Trophoblast cell (in vitro differentiated cells and primary cell): ENCODE measurements at places on chromosomes 16 and 17.

- DNase-seq: no peak
- peaks cover 4% of the 10 kb centered on the region for H3K27me3 ChIP-seq
- no peak overlapping the region for H3K27ac ChIP-seq
- no peak overlapping the region for H3K4me3 ChIP-seq
Observed at GRCh38 chr17:73835605-73836004, 191.4 kb upstream of the SDK2 start.

GRCh38 chr17:6240001-6240400, 169.8 kb downstream of the WSCD1 start:
- no peak for DNase-seq
- no peak overlapping the region for H3K27ac ChIP-seq
- H3K4me1 ChIP-seq: peaks cover 2% of the 10 kb centered on the region
- no peak overlapping the region for H3K4me3 ChIP-seq
- no peaks in the 10 kb centered on the region for H3K27me3 ChIP-seq

DNA sequence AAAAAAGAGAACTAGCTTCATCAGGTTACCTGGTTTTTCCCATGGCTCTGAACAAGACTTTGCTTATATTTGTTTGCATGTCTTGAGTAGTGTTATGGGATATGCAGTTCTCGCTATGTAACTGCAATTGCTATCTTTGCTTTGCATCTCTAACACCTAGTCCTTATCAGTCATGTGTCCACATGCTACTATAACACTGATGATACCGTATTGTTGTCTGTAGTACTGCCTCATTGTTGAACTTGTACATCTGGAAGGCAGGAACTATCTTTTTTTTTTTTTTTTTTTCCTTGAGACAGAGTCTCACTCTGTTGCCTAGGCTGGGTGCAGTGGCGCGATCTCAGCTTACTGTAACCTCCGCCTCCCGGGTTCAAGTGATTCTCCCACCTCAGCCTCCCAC, 2.5 kb downstream of the PSME3 start:
- H3K4me1 ChIP-seq: no peaks in the 10 kb centered on the region
- no peak overlapping the region for H3K4me3 ChIP-seq
- H3K36me3 ChIP-seq: peaks cover 24% of the 10 kb centered on the region
- no peaks in the 10 kb centered on the region for H3K27me3 ChIP-seq
- DNase-seq: no peak

GRCh38 chr17:42067371-42068091, 17.1 kb upstream of the C17orf113 start:
- H3K4me1 ChIP-seq: no peaks in the 10 kb centered on the region
- no peak overlapping the region for H3K27ac ChIP-seq
- peak; percentile 50 for DNase-seq
- no peaks in the 10 kb centered on the region for H3K36me3 ChIP-seq
- no peak overlapping the region for H3K4me3 ChIP-seq
- peaks cover 12% of the 10 kb centered on the region for H3K27me3 ChIP-seq

- no peaks in the 10 kb centered on the region for H3K27me3 ChIP-seq
- H3K27ac ChIP-seq: no peak overlapping the region
Observed at GRCh38 chr16:67786491-67786890, 19.9 kb downstream of the RANBP10 start.

GRCh38 chr16:57500578-57501111, 14.4 kb upstream of the DOK4 start:
- H3K27ac ChIP-seq: peak overlapping the region; percentile 89
- no peak overlapping the region for H3K4me3 ChIP-seq
- no peak for DNase-seq
- H3K27me3 ChIP-seq: no peaks in the 10 kb centered on the region
- H3K4me1 ChIP-seq: peaks cover 23% of the 10 kb centered on the region
- no peaks in the 10 kb centered on the region for H3K36me3 ChIP-seq

DNA sequence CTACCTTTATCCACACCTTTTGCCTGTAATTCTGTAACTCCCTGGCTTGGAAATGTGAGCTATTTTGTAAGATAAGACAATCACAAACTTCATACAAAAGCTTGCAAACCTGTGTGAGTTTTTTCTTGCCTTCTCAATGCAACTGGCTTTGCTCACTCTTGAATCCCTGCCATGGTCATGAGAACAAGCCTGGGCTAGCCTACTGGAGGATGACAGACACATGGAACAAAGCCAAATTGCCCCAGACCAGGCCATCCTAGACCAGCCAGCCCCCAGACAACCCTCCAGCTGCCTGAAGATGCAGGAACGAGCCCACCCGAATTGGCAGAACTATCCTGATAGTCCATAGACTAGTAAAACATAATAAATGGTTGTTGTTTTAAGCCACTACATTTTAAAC, 466.6 kb upstream of the ERCC4 start:
- H3K4me3 ChIP-seq: no peak overlapping the region
- no peak overlapping the region for H3K27ac ChIP-seq
- no peaks in the 10 kb centered on the region for H3K4me1 ChIP-seq
- DNase-seq: no peak

GRCh38 chr16:12142157-12142556, 165.6 kb downstream of the SNX29 start:
- no peak overlapping the region for H3K27ac ChIP-seq
- DNase-seq: no peak

GRCh38 chr16:14496047-14496770, 133.9 kb downstream of the PARN start:
- no peaks in the 10 kb centered on the region for H3K36me3 ChIP-seq
- H3K27ac ChIP-seq: no peak overlapping the region
- no peaks in the 10 kb centered on the region for H3K27me3 ChIP-seq
- no peak overlapping the region for H3K4me3 ChIP-seq
- no peak for DNase-seq

- no peak overlapping the region for H3K4me3 ChIP-seq
- H3K27ac ChIP-seq: no peak overlapping the region
- H3K27me3 ChIP-seq: no peaks in the 10 kb centered on the region
- H3K36me3 ChIP-seq: peaks cover 51% of the 10 kb centered on the region
- DNase-seq: no peak
- H3K4me1 ChIP-seq: peaks cover 14% of the 10 kb centered on the region
Observed at GRCh38 chr17:1001640-1002411, 4.9 kb downstream of the TIMM22 start.

GRCh38 chr16:69848637-69849545, 86.8 kb downstream of the WWP2 start:
- peaks cover 8% of the 10 kb centered on the region for H3K4me1 ChIP-seq
- DNase-seq: no peak
- H3K4me3 ChIP-seq: no peak overlapping the region
- no peaks in the 10 kb centered on the region for H3K36me3 ChIP-seq
- no peaks in the 10 kb centered on the region for H3K27me3 ChIP-seq

DNA sequence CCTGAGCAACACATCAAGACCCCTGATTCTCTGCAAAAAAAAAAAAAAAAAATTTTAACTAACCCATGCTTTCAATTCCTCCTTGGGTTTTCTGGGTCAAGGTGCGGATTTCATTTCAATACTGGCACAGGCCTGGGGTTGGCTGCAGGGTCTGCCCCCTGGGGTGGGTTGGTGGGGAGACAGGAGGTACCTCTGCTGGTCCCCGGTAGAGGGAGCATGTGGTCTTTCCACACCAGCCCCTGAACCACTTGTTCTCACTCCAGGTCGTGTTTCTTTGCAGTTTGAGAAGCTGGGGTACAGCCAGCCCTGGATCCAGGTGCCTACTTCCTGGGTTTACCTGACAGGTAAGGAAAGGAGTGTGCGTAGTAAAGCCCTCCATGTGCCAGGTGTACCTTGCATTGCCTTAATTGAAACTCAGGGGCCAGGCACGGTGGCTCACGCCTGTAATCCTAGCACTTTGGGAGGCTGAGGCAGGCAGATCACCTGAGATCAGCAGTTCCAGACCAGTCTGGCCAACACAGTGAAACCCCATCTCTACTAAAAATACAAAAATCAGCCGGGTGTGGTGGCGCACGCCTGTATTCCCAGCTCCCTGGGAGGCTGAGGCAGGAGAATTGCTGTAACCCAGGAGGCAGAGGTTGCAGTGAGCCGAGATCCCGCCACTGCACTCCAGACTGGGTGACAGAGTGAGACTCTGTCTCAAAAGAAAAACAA, 21.8 kb downstream of the SDR42E2 start:
- no peaks in the 10 kb centered on the region for H3K27me3 ChIP-seq
- no peaks in the 10 kb centered on the region for H3K36me3 ChIP-seq
- H3K4me3 ChIP-seq: no peak overlapping the region
- DNase-seq: no peak
- no peaks in the 10 kb centered on the region for H3K4me1 ChIP-seq

- H3K4me1 ChIP-seq: peaks cover 5% of the 10 kb centered on the region
- no peak overlapping the region for H3K4me3 ChIP-seq
- no peak overlapping the region for H3K27ac ChIP-seq
- H3K27me3 ChIP-seq: no peaks in the 10 kb centered on the region
- DNase-seq: peak; percentile 36
Observed at GRCh38 chr16:69563605-69564580, 1.9 kb upstream of the NFAT5 start.

DNA sequence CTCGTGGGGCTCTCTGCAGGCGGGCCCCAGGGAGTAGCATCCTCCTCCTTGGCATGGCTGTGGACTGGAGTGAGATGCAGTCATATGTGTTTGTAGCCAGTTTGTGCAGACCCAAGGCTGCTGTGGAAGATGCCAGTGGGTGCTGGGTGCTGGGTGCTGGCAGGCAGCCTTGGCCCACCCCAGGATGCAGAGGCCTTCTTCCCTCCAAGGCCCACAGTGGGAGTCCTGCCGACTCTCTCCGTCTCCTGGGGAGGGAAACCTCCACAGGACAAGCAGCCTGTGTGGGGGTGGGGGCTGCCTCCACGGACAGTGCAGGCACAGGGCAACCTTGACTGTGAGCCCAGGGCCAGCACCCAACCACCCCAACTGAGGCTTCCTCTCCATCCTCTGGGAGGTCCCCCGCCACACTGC, 13.8 kb upstream of the TMEM92 start:
- no peak for DNase-seq
- no peaks in the 10 kb centered on the region for H3K36me3 ChIP-seq
- no peaks in the 10 kb centered on the region for H3K27me3 ChIP-seq
- H3K4me1 ChIP-seq: peaks cover 13% of the 10 kb centered on the region

- peaks cover 6% of the 10 kb centered on the region for H3K36me3 ChIP-seq
- no peaks in the 10 kb centered on the region for H3K4me1 ChIP-seq
- no peak for DNase-seq
- no peak overlapping the region for H3K4me3 ChIP-seq
- no peak overlapping the region for H3K27ac ChIP-seq
Observed at GRCh38 chr17:30117675-30118081, 1.1 kb downstream of the NSRP1 start.

DNA sequence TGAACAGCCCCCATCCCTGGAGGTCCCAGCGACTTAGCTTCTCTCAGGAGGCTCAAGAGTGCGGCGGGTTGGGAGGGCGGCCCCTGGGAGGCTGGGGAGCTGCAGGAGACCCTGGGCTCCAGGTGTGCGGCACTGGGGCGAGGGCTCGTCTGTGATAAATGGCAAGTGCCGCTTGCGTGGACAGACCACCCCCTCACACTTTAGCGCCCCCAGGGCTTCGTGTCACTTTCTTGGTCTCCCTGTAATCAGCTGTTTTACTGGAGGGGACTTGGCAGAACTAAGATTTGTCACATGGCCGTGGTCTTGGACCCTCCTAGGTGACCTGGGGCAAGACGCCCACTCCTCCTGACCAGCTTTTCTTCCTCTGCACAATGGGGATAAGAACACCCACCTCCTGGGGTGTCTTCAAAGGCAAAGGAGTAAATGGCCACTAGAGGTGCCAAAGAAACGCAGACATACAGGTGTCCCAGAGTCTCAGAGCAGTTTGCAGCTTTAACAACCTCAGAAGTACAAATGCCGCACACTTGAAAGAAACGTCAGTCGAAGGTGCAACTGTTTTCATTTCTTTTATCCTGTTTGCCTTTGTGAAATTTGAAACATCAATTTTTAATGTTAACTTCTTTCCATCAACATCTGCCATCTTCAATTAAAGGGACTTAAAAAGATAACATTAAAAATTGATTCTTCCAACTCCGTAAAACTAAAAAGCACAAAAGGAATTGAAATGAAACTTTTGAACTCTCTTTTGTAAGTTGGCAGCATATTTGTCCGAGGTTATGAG, 946 bp downstream of the OSGIN1 start:
- peaks cover 9% of the 10 kb centered on the region for H3K4me1 ChIP-seq
- H3K36me3 ChIP-seq: no peaks in the 10 kb centered on the region
- H3K27me3 ChIP-seq: no peaks in the 10 kb centered on the region
- no peak overlapping the region for H3K27ac ChIP-seq
- peak overlapping the region; percentile 52 for H3K4me3 ChIP-seq
- peak; percentile 45 for DNase-seq

DNA sequence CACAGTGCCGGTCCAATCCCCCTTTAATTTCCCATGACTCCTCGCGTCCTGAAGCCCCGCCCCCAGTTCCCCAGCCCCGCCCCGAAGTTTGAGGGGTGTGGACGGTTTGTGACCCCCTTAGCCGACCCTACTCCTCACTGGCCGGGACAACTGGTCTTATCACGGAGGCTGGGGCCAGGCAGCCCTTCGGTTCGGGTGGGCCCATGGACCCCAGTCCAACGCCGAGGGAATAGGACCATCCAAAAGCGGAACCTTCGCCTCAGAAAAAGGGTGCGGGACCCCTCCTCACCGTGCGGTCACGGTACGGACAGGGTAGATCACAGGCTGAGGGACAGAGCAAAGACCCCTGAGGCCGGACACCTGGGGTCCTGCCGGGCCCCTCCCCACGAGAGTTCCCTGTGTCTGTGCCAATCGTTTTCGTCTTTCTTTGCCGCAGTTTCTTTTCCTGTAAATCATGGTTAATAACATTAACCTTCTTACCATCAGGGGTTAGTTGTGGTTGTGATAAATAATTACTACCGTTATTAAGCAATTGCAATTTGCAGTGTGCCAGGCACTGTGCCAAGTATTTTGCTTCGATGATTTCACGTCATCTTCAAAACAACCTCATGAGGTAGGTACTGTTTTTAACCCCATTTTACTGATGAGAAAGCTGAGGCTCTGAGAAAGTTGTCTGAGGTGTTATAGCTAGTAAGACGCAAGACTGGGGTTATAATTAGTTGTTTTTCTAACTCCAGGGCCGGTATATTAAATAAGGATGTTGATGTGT, 543 bp downstream of the TMUB2 start:
- H3K27ac ChIP-seq: peak overlapping the region; percentile 89
- peak overlapping the region; percentile 95 for H3K4me3 ChIP-seq
- peak; percentile 25 for DNase-seq
- peaks cover 29% of the 10 kb centered on the region for H3K36me3 ChIP-seq
- no peaks in the 10 kb centered on the region for H3K27me3 ChIP-seq

DNA sequence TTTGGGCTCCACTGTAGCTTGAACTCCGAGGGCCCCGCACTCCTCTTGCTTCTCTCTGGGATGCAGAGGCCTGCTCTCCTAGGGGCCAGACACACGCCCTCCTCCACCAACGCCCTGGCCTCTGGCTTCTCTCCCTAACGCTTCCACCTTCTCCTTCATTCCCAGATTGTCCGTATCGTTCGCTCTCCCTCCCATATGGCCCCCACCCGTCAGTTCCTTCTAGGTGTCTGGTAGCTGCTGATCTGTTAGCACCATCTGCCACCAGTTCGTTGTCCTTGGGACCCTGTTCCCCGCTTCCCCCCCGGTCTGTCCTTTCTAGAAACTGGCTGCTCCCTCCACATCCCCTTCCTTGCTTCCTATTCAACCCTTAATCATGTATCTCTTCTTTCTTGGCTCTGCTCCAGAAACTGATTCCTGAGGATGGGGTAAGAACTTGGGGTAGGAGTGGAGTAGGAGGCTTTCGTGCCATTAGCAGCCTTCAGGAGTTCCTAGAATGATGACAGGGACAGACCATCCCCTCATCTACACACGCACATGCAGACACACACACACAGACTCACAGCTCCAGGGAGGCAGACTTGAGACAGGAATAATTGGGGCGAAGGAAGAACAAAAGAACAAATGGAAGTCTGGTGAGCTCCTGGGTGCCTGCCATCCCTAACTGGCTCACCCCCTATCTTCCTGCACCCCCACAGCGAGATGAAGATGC, 4.3 kb downstream of the ATP1B2 start:
- H3K27me3 ChIP-seq: peaks cover 29% of the 10 kb centered on the region
- no peak overlapping the region for H3K27ac ChIP-seq
- H3K36me3 ChIP-seq: peaks cover 2% of the 10 kb centered on the region
- DNase-seq: no peak
